T-helper 1 cell (primary cell): ENCODE measurements at places on chromosomes 4 and X.

- peak; percentile 25 for DNase-seq
Observed at GRCh38 chr4:163544407-163545038, 50.0 kb downstream of the TMA16 start.

DNA sequence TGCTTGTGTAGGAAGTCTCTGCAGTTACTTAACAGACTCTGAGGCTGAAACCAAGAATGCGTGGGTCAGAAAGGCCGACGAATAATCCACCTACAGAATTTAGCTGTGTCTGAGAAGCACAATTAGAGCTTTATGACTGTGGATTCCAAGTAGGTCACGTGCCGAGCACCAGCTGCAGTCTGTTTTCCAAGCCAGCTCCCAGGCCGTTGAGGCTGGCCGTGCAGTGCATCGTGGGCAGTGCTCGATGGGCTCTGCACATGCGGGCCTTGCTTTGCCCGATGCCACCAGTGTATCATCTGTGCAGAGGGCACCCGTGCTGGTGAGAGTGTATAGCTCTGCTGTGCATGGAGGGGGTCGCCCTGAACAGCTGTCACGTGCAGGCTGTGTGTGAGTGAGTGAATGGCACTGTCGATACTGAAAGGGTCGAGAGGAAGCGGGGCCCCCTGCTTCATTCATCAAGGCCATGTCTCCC is 67.5 kb upstream of the CLDN34 start:
- DNase-seq: no peak

- DNase-seq: no peak
Observed at GRCh38 chr4:140082391-140082755, 71.6 kb downstream of the MAML3 start.

- no peak for DNase-seq
Observed at GRCh38 chr4:184647266-184648053, 1.8 kb downstream of the CASP3 start.

- no peak for DNase-seq
Observed at GRCh38 chr4:76430519-76431388, 4.3 kb upstream of the SHROOM3 start.

DNA sequence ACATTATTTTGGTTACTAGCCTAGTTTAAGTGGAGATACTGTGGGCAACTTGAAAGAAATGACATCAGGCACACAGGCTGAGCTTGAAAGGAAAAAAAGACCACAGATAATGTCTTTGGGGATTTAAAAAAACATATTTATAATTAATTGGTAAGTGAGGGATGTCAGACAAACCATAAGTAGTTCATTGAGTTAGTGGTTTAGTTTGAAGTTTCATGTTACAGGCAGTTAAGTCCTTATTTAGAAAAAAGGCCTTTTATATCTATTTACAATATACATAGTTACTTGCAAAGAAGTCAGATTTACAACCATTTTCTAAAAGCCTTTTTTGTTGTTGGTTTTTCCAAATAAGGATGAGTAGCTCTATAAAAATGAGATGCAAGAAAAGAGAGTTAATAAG is 89.2 kb downstream of the CDS1 start:
- no peak for DNase-seq

DNA sequence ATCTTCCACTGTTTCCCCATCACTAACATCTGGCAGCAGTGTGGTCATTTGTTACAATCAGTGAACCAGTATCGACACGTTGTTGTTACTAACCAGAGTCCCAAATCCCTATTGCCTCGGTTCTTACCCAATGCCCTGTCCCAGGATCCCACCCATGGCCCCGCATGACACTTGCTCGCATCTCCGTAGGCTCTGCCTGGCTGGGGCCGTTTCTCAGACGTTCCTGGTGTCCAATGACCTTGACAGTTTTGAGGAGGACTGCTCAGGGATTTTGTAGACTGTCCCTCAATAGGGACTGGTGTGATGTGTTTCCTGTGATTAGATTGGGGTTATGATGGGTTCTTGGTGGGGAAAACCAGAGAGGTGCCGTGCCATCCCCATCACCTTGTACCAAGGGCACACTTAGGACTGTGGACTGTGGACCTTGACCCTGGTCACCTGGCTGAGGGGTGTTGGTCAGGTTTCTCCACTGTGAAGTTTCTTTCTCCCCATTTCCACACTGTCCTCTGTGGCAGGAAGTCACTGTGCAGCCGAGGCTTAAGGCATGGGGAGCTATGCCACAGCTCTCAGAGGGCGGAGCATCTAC is 108.4 kb downstream of the ADRA2C start:
- no peak for DNase-seq

- no peak for DNase-seq
Observed at GRCh38 chr4:138831948-138832347, 183.6 kb upstream of the NOCT start.

DNA sequence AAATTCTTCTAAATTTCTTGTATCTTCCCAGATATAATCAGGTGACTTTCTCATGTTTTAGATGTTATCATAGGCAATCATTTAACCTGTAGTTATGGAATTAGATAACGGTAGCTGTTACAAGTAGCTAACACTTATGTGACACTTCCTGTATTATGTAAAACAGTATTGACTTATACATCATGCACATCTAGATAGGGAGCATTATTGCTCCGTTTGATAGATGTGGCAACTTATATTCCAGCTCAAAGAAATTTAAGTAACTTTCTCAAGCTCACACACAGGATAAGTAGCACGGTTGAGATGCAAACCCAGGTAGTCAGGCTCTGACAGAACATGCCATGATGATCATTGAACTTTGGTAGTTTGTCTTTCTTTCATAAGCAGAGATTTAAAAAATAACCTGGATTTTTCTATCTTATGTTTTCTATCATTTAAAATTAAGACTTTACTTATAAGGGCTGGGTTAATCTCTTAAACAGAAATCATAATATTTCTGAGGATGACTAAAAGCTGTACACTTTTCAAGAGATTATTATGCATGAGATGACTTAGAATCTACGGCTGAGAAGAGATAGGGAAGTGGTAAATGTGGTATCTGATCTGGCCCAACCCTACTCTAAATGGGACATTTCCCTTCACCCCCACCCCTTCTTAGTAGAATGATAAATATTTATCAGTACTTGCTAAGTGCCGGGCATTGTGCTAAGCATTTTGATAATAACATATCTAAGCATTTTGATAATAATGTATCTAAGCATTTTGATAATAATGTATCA is 69.1 kb upstream of the HPGD start:
- DNase-seq: no peak

DNA sequence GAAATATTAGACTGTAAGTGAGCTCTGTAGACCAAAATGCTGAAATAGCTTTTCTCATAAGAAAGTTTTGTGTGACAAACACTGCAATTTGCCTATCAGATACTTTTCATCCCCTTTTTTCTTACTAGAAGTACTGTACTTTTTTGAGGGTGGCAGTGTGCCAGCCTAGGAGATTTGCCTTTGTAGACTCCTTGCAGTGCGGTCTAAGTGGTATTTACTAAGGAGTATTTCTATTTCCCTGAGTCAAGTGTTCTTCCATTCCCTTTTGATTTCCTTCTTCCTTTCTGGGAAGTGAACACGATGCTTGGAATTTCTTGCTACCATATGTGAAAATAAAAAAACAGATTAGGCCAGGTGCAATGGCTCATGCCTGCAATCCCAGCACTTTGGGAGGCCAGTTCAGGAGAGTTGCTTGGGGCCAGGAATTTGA is 34.6 kb downstream of the PDLIM5 start:
- no peak for DNase-seq

DNA sequence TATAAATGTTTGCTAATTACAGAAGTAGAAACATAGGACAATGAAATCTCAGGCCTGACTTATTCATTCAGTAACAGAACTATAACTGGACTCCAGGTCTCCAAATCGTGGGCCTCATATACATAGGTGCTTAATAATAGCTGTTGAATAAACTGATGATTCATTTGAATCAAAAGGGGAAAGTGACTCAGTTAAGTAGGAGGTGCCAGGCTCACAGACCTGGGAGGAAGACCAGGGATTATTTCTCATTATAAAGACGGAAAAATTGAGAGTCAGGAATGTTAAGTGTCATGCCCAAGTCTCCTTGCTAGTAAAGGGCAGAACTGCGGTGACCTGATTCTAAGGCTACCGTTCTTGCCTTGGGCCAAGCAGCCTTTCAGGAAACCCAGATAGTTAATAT is 131.5 kb downstream of the HS3ST1 start:
- no peak for DNase-seq

DNA sequence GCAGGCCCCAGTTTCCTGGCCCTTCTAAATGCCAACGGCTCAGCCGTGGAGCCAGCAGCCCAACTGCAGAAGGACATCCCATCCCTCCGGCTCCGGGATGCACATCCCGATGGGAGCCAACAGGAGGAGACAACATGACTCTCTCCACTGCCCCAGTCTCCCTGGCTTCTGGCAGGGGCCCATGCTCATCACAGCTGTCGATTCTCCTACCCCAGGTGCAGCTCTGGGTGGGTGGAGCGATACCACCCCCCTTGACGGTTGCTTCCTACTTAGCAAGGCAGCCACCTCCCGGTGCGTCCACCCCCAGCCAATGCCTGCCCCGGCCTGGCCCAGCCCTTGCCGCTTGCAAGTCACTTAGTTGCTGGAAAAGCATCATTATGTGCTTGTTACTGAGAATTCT is 19.5 kb downstream of the ZNF275 start:
- DNase-seq: no peak

DNA sequence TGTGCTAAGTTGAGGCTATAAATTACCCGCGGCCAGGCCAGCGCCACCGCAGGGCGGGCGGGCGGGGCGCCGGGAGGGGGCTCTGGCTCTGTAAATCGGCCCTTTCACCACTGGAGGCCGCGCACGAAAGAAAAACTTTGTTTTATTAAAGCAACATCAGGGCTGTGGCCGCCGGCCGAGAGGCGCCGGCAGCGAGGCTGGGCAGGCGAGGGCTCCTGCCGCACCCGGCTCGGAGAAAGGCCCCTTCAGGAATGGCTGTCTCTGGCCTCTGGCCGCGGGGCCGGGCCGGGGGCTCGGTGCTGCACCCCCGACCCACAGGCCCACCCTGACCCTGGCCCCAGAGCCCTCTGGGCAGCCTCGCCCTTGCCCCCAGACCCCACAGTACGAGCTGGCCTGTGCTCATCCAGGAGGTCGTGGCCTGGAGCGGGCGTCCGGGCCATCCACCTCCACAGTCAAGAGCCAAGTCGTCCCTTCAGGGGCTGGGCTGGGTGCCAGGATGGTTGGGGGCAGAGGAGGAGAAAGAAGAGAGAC is 29.5 kb upstream of the FGFR3 start:
- no peak for DNase-seq

DNA sequence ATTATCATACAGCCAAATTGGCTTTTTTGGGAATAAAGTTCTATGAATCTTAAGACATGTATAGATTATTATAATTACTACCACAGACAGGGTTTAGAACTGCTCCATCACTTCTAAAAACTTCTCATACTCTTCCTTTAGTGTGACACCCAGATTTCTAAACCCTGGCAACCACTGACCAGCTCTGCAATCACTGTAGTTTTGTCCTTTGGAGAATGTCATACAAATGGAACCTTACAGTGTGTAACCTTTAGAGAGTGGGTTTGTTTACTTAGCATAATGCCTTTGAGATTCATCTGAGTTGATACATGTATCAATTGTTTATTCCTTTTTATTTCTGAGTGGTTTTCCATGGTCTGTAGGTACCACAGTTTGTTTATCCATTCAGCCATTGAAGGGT is 95.0 kb downstream of the TMEM164 start:
- no peak for DNase-seq

- DNase-seq: peak; percentile 10
Observed at GRCh38 chrX:18377796-18378195, 23.3 kb upstream of the SCML2 start.

DNA sequence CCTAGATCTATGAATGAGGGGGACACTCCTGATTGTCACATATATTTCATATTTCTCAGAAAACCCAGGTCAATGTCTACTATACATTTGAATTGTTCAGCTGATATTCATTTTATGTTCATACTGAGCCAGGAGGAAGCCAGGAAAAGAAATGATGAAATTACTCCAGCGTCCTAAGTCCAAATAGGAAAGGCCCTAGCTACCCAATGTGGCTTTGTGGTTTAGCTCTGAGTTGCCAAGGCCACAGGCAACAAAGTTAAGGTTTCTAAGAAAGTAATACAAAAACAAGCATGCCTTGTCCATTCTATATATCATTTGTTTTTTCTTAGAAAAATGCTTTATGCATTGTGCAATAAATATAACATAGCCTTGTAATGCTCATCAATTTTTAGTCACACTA is 4.5 kb upstream of the CSN2 start:
- DNase-seq: no peak

DNA sequence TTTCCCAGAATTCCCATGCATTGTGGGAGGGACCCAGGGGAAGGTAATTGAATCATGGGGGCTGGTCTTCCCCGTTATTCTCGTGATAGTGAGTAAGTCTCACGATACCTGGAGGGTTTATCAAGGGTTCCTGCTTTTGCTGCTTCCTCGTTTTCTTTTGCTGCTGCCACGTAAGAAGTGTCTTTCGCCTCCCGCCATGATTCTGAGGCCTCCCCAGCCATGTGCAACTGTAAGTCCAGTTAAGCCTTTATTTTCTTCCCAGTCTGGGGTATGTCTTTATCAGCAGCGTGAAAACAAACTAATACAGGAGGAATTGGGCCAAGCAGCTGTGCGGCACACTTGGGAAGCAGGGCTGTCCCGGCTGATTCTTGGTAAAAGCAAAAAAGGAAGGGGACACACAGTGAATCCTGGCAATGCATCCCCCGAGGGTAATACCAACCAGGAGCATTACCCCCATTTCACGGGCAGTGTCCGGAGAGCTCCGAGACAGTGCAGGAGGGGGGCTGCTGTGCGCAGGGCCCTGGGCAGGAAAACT is 185.7 kb downstream of the AFAP1 start:
- DNase-seq: no peak

DNA sequence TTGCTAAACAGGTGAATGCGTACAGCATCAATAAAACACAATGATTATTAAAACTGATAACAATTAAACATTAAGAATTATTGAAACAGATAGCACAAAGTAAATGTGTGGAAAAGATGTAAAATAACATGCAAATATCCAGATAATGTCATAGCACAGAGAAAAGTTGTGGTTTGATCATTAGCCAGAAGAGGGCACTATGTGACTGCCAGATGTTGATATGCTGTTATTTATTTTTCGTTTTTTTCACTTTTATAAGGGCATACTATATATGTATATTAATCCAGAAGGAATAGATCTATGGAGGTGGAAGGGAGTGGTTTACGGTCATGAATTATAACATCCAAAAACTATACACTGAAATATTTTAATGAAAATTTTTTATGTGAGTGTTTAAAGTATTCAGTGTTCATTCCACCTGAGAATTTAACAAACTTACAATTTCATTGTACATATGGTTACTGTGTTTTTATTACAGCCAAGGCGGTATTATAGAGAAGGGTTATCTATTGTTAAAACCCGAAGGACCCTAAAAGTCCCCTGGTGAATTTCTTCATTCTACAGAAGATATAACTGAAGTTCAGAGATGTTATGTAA is 211.9 kb upstream of the UGT8 start:
- DNase-seq: no peak

- DNase-seq: no peak
Observed at GRCh38 chr4:111905511-111905910, 239.7 kb upstream of the FAM241A start.

DNA sequence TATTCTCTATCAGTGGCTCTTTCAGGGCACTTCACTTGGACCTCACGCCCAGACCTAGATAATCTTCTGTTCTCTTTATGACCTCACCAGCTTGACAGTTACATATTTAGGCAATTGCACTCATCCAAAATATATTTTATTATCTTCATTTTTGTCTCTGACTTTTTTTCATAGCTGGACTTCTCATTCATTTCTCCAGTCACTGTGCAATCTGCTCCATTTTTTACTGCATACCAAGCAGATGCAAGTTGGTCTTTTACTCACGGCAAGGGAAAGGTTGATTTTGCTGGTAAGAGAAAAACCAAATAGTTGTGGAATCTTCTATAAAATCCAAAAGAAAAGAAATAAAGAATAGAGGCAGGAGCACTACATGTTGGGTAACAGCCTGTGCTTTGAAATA is 31.7 kb downstream of the MAD2L1 start:
- DNase-seq: no peak
